Hematopoietic multipotent progenitor cell treated with erythropoietin and hydrocortisone succinate and interleukin-3 and kit ligand, for 17 days (in vitro differentiated cells): ENCODE measurements at places on chromosomes 5 and 9.
A peak's percentile ranks its signal among the peaks of the same experiment; 100 is the strongest.

DNA sequence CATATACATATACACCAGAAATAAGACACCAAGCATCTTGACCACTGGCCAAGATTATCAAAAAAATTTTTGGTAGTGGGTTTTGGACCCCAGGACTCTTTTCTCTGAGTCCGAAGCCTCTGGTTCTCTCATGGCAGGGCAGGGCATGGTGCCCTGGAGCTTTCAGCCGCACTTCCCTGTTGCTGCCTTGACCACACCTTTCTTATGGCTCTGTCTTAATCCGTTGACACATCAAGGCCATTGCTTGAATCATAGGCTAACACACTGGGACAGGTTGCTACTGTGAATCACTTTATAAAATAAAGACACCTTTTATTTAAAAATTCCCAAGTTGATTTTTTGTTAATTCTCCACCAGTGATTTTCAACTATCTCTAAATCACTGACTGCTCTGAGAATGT is 45.4 kb upstream of the CAST start:
- DNase-seq: no peak

DNA sequence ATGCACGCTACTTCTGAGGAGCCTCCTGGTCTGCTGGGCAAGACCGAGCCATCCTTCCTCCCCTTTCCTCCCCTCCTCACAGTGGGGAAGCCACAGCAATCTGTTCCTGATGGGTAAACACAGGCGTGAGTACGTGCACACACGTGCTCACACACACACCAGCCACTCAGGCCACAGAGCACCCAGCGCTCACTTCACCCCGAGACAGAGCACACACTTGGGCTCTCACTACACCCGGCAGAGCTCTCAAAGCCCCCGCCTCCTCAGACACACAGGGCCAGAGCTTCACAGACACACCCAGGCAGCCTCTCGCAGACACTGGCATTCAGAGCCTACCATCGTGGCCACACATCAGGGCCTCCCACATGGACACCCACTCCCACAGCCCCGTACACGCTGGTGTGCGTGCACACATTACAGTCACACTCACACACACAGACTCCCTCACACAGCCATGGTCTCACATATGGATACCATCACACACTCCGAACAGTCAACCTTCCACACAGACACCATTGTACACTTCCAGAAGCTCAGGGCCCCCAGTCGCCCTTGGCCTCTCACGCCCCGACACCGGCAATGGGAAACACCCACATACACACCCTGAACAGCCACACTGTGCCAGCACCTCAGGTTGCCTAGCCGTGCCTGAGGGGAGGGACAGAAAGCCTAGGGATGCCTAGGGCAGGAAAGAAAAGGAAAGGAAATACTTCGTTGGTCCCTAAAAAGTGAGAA is 13.5 kb downstream of the CNTFR start:
- DNase-seq: no peak

- DNase-seq: no peak
Measured at GRCh38 chr5:58933891-58934628, 351.2 kb downstream of the RAB3C start.

DNA sequence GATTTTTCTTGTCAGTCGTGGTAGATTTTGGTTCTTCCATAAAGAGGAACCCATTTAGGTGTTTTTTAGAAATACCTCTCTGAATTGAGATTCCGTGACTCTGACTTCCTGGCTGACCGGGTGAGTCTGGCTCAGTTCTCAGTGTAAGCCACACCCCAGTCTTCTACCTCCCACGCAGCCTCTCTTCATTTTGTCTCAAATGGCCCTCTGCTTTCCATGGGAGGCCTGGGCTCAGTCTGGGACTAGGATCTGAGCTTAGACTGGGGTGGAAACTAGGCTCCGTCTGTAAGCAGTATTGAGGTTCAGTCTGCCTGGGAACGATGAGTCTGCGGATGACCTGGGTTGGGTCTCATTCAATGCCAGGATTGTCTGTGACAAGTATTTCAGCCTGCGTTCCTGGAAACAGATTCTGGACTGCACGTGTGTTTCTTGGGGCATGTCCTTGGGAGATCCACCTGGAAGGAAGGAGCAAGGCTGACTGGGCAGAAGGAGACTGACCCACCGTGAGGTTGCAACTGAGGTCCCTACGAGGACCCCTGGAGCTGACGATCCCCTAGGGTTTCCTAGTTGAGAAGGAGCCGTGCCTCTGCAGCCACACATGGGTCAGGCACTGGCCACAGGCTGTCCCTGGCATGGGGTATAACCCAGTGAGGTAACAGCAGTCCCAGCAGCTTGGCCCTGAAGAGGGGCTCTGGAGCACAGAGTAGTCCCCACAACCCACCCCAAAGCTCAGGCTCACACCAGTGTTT is 12.4 kb upstream of the CRB2 start:
- no peak for DNase-seq

DNA sequence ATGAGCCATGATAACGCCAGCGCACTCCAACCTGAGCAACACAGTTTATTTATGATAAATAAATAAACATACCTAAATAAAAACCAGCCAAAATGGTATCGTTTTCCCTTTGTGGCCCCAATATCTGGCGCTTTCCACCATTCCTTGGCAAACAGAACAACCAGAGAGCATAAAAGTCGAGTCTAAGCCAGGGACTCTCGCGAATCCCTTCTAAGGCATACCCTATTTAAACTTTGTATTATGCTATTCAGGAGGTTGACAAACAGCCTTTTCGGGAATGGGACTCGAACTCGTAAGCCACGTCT is 386 bp upstream of the MATR3 start:
- no peak for DNase-seq

DNA sequence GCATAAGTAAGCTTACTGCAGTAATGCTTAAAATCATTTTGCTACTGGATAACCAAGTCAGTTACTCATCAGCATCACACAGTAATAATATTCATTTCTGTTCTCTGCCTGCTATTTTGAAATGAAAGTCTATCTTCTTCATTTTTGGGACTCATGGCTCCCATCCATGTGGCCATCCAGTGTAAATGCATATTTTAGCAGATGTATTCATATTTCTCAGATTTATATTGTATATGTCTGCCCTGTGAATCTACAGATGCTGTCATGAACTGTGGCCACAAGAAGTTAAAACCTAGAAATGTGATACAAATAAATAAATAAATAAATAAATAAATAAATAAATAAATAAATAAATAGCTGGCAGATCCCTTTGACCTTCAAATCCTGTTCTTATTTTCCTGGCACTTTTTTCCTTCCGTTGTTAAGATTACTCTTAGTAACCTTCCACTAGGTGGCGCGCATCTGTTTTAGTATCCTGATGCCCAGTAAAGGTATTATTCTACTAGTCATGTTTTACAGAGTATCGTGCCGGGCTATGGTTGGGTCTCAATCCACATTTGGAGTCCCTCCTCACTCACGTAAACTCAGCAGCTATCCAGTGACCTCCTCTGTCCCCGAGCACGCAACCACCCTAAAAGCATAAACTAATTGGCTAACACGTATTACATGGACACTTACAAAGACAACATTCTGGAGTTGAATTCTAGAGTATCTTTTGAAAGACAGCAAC is 79.2 kb upstream of the IL7R start:
- peak; percentile 20 for DNase-seq

GRCh38 chr9:69295872-69296552 is 29.0 kb upstream of the ENTREP1 start:
- DNase-seq: no peak

- DNase-seq: no peak
Measured at GRCh38 chr5:146917931-146918330, 39.4 kb upstream of the PPP2R2B start.

DNA sequence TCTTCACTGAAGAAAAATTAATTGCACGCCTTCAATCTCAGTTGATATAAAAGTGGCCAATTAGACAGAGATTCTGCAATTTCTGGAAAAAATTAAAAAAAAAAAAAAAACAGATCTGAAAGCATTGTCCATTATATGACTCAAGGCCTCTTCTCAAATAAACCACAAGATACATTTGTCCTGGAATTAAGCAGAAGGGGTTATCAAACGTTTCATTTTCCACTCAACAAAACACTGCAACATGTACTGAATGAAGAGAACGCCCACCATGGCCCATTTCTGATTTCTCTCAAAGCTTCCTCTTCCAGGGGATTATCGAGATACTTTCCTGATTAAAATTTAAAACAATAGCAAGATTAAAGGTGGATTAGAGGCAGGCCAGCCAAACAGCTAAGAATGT is 5.8 kb upstream of the PAPPA start:
- no peak for DNase-seq

DNA sequence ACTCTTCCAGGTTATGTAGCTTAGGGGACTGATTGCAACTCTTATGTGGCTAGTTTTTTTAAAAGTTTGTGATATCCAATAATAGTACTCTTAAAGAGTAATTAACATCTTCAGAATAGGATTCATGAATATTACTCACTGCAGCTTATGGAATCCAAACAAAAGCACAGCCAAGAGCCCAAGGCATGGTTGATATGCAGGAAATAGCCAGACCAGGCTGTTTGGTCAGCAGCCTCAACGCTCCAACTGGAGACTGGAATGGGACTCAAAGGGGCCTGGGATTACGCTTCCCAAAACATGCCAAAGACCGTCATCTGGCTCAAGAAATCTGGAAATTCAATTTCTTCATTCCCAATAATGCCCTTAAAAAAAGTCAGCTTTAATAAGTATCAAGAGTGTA is 268.6 kb downstream of the SEC61B start:
- no peak for DNase-seq

- DNase-seq: no peak
Measured at GRCh38 chr5:12672141-12672540, 767.9 kb upstream of the CTNND2 start.

GRCh38 chr5:53481159-53481886 is 894 bp downstream of the FST start:
- DNase-seq: no peak

GRCh38 chr5:130077007-130077406 is 172.7 kb downstream of the CHSY3 start:
- no peak for DNase-seq

GRCh38 chr5:131983244-131983771 is 28.1 kb downstream of the ACSL6 start:
- DNase-seq: no peak

GRCh38 chr5:2602451-2603271 is 148.8 kb downstream of the IRX2 start:
- no peak for DNase-seq

DNA sequence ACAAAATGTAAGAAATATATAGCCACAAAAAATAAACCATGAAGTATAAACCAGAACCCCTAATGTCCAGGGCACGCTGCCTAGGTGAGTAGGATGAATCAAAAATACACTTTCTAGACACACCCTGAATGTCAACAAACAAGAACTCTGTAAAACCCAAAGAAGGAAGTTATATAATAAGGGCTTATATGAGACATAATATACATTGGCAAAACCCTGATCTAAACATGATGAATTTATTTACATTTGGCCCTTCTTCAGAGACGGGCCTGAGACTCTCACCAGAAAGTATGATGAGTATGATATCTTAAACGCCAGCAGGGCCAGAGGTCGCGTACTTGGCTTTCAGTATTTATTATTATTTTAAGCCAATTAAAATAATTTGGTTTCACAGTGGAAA is 125.1 kb upstream of the FST start:
- DNase-seq: no peak

DNA sequence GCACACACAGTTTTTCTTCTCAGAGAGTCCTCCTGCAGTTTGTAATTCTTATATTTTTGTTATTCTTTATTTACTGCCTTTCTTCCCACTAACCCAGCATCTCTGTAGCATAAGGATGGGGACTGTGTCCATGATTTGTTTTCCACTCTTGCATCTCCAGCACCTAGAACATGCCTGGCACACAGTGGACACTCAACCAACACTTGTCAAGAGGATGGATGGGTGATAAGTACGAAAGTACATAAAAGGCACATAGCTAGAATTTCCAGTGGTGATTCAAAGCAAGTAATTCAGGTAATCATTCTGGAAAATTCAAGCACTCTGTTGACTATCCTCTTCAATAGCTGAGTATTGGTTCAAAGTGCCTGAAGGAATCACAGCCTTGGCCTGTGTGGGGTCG is 60.2 kb upstream of the TRIO start:
- DNase-seq: no peak

DNA sequence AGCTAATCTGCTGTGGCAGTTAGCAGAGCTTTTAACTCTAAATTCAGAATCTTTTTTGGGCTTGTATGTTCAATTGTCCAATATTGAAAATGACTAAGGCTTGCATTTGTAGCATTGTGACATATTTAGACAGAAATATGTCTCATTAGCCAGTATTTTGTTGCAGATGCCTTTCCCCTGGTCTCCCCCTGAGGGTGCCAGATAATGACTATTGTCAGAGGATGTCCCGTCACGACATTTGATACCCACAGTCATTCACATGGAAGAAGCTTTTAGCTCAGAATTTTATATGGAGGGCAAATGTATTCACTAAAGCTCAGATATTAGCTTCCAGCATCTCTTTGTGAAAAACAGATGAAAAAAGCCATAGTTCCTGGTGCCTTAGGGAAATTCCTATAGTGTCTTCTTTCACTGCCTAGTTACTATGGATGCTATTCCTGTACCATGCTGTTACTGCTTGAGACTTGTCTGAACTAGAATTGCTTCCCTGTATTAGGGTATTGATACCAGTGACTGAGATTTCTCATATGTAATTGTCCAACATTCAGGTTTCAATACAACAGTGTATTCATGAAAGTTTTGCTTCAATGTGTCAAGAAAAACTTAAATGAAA is 96.2 kb downstream of the CCDC192 start:
- DNase-seq: no peak

DNA sequence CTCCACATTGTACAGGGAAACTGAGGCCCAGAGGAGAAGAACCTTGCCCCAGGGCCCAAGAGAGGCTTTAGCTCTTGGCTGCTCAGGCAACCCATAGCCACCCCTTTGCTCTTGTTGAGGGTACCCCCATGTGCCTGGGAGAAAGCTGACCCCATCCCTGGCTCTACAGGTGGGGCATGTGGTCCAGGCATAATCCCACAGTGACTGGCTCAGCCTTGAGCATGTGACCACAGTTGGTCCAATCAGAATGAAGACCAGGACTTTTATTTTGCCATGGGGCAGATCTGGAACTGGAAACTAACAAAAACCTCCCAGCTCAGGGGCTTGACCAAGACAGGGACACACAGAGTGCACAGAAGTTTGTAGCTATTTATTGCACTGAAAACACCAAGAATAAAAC is 29.3 kb downstream of the SLC6A7 start:
- no peak for DNase-seq

DNA sequence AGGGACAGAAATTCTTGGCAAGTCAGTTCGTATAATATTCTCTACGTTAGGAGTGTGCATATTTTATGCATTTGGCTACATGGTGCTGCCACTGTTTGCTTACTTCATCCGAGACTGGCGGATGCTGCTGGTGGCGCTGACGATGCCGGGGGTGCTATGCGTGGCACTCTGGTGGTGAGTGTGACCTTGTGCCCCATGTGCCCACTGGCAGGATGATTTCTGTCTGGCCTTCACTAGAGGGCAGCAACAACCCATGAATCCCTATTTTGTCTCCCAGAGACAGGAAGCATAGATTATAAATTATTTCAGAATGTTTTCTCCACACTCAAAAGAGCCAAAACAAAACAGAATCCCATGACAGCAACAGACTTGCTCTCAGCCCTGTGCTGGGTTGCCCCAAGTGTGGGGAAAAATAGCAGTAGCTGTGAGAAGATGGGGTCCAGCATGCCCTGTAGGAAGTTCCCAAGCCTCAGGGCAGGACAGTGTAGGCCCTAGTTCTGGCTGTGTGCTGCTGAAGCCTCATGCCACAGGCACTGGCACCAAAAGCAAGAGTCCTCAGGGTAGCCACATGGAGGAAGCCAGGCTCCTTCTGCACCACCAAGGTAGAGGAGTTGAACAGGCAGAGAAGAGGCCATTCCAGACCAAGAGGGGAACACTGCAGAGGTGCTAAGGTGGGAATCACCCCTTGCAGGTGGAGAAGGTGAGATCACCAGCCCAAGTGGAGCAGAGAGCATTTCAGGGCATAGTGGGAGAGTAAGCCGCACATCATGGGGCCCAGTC is 16.0 kb downstream of the SLC22A5 start:
- DNase-seq: peak; percentile 86
